ENCODE measurements at places on chromosomes 4 and X.

- no peak for DNase-seq
Measured at GRCh38 chr4:141473952-141474351, 162.4 kb upstream of the IL15 start.

- DNase-seq: no peak
Measured at GRCh38 chrX:21394792-21395191, 20.6 kb downstream of the CNKSR2 start.

DNA sequence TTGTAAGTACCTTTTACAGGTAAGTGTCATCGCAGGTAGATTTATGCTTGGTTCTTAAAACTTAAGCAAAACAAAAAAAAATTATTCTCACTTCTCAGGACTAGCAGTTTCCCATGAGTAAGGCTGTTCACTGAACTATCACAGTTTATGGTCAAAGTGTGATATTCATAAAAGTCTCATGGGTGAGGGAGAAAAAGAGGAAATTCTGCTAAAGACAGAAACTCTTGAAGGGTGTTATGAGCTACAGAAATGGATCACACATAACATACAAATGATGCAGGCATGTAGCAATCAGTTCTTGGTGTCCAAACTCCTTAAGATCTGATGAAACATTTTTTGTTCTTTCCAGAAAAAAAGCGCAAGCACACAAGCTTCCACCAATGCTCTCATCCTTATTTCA is 8.5 kb downstream of the RAB9A start:
- no peak for DNase-seq

- DNase-seq: no peak
Measured at GRCh38 chr4:71267244-71267643, 71.6 kb upstream of the SLC4A4 start.

GRCh38 chr4:133464311-133464710 is 315.2 kb downstream of the PCDH10 start:
- no peak for DNase-seq

GRCh38 chr4:23312686-23313085 is 577.2 kb downstream of the PPARGC1A start:
- no peak for DNase-seq

Data from stimulated activated CD8-positive, alpha-beta memory T cell treated with anti-CD3 and anti-CD28 coated beads, Interleukin-12 subunit alpha, Interleukin-12 subunit beta, amount 100 ng/mL, for 4 hours (primary cell).